ENCODE measurements at places on chromosomes 2 and 18.

- no peak for DNase-seq
Observed at GRCh38 chr18:74918276-74918790, 290.6 kb downstream of the PTGR3 start.

DNA sequence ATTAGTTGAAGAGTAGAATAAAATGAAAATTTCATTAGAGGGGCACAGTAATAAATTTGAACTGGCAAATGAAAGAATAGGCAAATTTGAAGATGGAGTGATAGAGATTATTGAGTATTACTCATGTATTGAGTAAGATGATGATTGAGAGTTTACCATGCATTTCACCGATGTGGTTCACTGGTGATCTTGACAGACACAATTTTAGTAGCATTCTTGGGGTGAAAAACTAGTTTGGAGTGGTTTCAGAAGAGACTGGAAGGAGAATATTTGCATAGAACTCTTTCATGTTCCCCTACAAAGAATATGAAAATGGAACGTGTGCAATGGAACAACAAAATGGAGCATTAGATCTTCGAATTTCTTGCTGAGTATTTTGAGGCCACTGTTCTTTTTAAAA lies 121.4 kb downstream of the ASXL3 start:
- DNase-seq: no peak

GRCh38 chr2:159959136-159959535 lies 103.3 kb downstream of the PLA2R1 start:
- no peak for DNase-seq

- no peak for DNase-seq
Observed at GRCh38 chr2:197211881-197212342, 98.7 kb downstream of the ANKRD44 start.

DNA sequence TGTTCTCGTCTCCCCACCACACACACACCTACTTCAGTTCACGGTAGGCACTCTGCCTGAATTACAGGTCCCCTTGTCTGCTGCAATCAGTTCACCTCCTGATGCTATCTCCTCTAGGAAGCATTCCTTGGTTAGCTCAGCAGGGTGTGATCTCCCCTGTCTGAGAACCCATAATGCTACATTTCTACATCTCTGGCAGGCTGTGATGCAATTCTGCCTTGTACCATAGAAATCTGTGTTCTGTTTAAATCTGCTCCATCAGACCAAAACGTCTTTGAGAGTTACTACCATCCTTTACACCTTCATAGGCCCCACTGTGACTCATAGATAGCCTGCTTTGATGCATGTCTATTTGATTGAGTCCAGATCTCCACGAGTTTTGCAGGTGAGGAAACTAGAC lies 103.9 kb downstream of the TTC32 start:
- no peak for DNase-seq

- no peak for DNase-seq
Observed at GRCh38 chr2:214587442-214587841, 176.6 kb downstream of the VWC2L start.

- no peak for DNase-seq
Observed at GRCh38 chr18:63613420-63613819, 26.3 kb downstream of the SERPINB13 start.

- no peak for DNase-seq
Observed at GRCh38 chr2:240244543-240244942, 104.1 kb upstream of the OTOS start.

- no peak for DNase-seq
Observed at GRCh38 chr18:60122339-60122738, 222.5 kb downstream of the PMAIP1 start.

DNA sequence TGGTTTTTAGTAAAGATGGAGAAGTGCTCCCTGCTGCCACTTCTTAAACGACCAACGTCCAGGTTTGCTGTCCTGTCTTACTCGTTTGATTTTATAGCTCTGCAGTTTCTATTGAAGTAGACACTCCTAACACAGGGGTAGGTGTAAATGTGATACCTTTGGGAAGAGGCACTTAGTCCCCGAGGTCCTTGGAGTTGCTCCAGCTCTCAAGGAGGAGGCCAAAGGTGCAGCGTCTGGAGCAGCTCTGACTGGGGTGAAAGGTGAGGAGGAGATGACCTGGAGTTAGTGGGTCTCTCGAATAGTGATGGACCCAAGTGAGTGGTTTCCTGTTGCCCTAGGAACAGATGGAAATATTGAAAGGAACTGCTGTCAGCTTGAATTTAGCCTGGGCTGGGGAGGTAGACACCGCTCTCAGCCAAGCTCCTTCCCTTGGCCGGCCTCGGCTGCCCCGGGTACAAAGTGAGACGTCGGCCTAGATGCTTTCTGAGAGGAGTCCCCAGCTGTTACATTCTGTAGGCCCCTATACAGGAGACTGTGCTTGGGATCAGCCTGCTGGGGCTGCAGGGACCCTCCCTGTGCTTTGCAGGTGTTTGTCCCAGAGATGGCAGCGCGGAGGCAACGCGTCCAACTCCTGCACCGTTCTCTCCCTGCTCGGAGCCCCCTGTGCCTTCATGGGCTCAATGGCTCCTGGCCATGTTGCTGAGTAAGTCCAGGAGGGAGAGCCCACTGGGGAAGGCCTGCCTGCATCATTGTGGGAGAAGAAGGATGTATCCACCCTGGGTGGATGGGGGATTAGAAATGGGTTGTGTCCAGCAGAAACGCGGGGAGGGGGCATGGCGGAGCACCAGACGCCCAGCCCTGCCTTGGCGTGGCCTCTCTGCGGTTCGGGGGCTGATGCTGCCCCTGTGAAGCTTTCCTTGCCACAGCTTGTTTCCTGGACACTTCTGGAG lies 5.4 kb downstream of the KHK start:
- DNase-seq: no peak

GRCh38 chr18:2913398-2914005 lies 66.7 kb downstream of the EMILIN2 start:
- no peak for DNase-seq

- no peak for DNase-seq
Observed at GRCh38 chr2:236627193-236627592, 57.6 kb downstream of the ACKR3 start.

DNA sequence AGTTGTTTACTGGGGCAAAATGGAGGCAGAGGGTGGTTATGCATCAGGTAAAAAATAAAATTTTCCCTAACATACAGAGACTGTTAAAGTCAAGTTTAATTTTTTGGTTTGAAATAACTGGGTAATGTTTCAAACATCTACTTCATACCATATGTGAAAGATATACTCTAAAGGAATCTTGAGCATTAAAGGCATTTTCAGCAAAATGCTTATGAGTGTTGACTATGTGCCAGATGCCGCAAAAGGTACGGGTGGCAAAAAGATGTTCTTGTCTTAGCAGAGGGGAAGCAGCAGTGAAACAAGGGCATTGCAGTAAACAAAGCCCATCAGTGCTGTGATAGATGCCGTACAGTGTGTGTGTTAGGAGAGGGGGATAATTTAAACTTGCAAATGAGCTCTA lies 263.1 kb upstream of the ID2 start:
- no peak for DNase-seq

- DNase-seq: no peak
Observed at GRCh38 chr2:217573571-217573970, 429.2 kb downstream of the TNS1 start.
